ENCODE measurements at places on chromosomes 6 and 20.

GRCh38 chr6:107697682-107698081 is 126.4 kb downstream of the SCML4 start:
- no peak for DNase-seq

DNA sequence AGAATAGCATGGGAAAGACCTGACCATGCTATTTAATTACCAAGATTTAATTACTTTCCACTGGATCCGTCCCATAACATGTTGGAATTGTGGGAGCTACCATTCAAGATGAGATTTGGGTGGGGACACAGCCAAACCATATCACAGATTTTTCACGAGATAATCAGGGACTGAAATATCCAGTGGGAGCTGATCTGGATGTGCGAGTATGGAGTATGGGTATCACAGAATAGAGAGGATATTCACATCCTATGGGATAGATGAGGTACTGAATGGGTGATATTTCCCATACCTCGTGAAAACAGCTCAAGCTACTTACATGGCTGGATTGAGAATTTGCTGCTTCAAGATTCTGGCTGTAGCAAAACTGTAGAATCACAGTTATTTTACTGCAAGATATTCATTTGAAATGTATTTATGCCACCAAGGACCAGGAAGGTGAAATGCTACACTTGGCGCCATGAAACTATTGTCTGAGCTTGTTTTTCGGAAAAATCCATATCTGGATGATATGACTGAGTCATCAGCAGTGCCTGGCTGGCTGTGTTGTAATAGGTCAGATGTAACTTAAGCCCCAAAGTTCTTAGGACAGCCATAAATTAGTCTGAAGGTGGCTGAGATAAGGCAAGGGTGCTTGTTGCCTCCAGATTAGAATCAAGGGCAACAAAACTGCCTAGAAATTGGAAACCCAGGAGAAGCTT is 29.8 kb downstream of the KCNS1 start:
- DNase-seq = no peak

- no peak for DNase-seq
Observed at GRCh38 chr6:53770780-53771249, 24.0 kb upstream of the LRRC1 start.

GRCh38 chr20:51050531-51051075 is 27.7 kb upstream of the KCNG1 start:
- no peak for DNase-seq

DNA sequence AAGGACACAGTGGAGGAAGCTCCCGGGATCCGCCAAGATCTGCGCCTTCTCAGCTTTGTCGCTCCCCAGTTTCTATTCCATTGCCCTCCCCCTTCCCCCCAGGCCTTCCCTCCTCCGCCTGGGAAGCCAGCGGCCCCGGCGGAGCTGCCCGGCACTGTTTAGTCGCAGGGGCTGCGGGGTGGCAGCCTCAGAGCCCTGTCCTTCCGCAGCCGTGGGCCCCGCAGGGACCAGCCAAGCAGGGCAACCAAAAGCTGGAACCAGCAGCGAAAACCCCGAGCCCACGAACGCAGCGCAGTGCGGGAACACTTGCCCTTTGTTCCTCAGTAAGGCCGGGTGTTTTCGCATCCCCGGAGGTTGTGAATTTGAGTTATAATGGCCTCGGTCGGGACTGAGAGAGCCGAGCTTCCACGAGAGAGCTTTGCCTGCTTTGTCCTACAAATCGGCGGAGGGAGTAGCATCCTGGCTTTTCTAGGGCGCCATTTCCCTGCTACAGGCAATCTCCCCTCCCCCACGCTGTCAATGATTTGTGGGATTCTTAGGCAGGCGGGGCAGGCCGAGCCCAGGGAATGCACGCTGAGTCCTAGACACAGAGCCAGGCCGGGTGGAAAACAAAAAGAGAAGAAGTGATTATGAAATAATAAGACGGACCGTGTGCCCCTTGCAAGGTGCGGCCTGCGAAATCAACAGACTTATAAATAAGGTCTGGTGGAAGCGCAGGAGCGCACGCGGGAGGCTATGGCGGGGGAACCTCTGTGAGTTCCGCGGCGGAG is 4.0 kb upstream of the TUBB2B start:
- DNase-seq = no peak

DNA sequence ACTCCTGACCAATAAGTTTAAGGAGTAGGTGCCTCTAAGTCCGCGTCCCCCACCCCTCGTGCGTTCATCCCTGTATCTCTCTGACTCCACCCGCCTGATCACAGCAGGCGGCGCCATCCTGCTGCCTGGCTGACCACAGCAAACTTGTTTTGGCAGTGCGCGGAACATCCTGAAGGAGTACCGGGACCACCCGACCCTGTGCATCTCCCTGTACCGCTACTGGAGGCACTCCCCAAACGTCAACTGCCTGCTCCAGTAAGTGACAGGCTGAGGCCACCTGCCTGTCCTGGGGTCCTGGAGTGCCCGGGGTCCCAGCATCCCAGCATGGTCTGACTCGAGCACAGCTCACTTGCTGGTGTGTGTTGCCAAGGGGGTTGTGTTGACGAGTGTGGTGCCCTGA is 19.0 kb downstream of the PNLDC1 start:
- DNase-seq = no peak

DNA sequence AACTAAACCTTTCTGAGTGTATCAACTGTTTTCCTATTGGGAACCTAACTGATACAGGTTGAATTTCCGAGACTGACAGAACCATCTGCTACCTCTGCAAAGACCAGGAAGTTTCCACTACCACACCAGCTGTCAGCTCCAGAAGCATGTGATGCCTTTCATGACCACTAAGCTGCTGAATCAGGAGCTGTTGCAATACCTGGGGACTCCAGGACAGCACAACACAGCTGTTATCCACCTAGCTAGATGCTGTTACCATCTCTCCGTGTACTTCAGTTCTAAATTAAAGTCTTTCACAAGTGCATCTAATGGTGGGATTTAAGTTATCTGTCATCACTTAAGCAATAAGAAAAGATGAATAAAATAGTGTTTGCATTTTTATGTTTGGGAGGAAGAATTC is 158.2 kb upstream of the IMPG1 start:
- DNase-seq = no peak

DNA sequence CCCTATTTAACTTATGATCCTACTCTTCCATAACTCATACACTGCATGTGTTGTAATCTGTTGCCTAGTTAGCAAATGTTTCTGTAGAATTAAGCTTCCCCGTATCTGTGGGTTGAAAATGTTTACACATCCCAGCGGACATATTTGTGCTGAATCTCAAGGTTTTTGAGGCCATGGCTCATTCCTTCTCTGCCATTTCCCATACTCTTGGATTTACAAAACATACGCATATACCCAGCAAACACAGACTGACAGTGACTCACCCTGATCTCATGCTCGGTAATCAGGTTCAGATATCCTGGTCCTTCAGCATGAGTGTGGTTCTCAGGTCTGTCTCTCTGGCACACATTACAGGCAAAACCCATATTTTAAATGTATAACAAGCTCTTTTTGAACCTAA is 58.7 kb downstream of the AGPAT4 start:
- no peak for DNase-seq

DNA sequence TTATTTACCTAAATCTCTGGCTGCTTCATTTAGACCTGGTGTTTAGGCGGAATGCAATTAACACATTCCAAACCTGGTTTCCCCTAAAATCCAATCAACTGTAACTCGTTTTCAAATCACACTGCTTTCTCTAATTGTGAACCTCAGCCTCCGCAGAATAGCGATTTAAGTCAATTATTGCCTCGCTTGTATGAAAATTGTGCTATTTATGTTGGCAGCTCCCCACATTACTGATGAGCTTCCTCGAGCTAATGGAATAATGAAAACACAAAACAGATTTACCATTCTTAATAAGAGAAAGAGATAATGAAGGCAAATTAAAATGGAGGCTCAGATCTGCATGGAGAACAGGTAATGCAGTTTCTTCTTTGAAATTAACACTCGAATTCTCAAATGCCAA is 67.9 kb downstream of the SLC2A10 start:
- no peak for DNase-seq

- no peak for DNase-seq
Observed at GRCh38 chr20:39318911-39319310, 356.8 kb downstream of the DHX35 start.

DNA sequence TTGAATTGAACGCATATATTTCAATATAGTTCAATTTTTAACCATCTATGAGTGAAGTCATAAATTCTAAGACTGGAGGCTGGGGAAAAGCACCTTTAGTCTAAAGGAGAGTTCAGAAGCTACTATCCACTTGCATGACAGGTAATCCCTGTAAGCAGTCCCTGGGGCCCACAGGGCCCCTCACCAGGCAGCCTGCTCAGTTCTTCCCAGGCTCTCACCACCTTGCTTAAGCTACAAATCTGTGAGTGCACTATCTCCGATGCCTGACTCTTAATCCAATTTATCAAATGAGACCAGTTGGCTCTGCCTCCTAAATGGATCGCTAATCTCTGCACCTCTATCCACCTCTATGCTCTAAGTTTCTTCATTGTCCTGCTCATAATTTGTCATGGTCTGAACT is 413.8 kb downstream of the PTPRT start:
- no peak for DNase-seq

DNA sequence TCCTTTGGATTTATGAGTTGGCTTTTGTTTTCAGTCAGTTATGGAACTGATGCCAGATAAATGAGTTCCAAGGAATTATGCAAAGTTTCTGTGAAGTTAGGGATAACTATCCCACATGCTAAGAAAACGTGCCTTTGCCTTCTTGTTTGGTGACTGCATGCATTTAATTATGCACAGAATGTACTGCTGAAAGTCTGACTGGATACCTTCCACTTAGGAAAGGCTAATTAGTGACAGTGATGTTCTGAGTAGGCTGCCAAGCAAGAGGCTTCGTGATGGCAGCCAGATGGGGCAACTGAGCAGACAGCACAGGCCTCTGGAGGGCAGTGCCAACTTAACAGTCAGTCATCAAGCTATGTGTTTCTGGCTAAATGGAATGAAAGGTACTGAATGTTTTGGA is 289.9 kb downstream of the CD109 start:
- no peak for DNase-seq

GRCh38 chr6:48141975-48142374 is 31.0 kb upstream of the PTCHD4 start:
- no peak for DNase-seq

GRCh38 chr6:170012037-170012330 is 260.6 kb downstream of the ERMARD start:
- DNase-seq = no peak

- no peak for DNase-seq
Observed at GRCh38 chr20:46646659-46647380, 4.4 kb downstream of the SLC13A3 start.

- DNase-seq = no peak
Observed at GRCh38 chr6:47335466-47335865, 25.8 kb upstream of the TNFRSF21 start.

DNA sequence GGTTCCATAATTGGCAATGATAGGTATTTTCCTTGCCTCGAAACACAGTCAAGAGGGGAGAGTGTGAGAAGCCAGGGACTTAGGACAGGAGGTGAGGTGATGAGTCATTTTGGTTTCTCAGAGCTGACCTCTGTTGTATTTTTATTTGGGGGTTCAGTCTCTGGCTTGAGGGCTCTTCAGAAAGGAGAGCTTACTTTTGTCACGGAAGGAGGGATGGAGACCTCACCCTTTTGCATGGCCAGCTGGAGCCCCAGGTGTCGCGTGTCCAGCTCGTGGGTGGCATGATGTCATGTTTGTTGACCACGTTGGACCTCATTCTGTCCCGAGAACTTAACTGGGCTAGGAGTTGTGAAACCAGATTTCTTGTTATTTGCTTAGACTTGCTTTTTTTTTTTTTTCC is 293.9 kb downstream of the QKI start:
- no peak for DNase-seq

- peak; percentile 79 for DNase-seq
Observed at GRCh38 chr6:132512638-132513632, at the start of gene STX7. STX7 (minus strand) TSS chr6:132513116; CDS start chr6:132503530, 9,586 bp downstream.

DNA sequence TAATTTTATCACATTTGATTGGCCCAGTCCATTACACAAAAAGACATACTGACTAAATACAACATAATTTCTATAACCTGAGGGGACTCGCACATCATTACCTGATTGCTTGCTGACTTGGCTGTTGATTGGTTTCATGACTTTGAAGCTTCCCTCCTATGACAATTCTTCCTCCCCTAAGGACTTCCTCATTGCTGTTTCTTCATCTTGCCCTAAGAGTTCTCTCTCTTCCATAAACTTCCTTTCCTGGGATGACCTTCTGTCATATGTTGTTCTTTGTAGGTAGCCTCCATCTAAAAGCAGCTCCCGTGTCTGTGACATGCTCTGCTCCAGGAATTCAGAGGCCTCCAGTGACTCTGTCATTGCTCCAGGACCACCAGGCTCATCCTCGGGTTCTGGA is 22.6 kb downstream of the RSPH3 start:
- DNase-seq = no peak

- DNase-seq = no peak
Observed at GRCh38 chr6:113763876-113764275, 93.3 kb upstream of the MARCKS start.

GRCh38 chr6:25012657-25013056 is 76.9 kb upstream of the RIPOR2 start:
- DNase-seq = no peak

- DNase-seq = no peak
Observed at GRCh38 chr20:62923669-62924441, 2.5 kb downstream of the DIDO1 start.

Data from stimulated activated CD8-positive, alpha-beta memory T cell treated with anti-CD3 and anti-CD28 coated beads, Interleukin-2, amount 100 ng/mL, for 48 hours (primary cell).